ENCODE measurements at places on chromosomes 1 and 21.

- no peak for DNase-seq
Observed at GRCh38 chr21:41232013-41232412, 64.1 kb downstream of the BACE2 start.

GRCh38 chr1:66271904-66272254, 262.1 kb upstream of the SGIP1 start:
- DNase-seq, result no peak

DNA sequence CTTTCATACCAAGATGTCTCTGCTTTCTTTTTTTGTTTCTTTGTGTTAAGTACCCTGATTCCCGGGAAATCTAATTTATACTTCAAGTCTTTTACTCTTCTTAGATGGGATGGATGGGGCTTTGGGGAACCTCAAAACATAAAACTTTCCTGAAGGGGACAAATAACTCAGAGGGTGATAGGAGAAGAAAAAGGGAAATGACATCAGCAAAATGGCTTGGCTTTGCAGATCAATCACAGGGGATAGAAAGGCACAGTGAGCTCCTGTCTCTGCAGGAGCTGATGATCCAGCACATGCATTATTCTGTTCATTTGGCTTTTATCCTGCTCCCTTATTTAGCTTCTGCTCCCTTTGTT, 1.4 kb upstream of the CA14 start:
- no peak for DNase-seq

GRCh38 chr1:145777357-145778145, 46.3 kb downstream of the RNF115 start:
- DNase-seq, result no peak

- no peak for DNase-seq
Observed at GRCh38 chr1:88462488-88463261, 221.4 kb upstream of the PKN2 start.

DNA sequence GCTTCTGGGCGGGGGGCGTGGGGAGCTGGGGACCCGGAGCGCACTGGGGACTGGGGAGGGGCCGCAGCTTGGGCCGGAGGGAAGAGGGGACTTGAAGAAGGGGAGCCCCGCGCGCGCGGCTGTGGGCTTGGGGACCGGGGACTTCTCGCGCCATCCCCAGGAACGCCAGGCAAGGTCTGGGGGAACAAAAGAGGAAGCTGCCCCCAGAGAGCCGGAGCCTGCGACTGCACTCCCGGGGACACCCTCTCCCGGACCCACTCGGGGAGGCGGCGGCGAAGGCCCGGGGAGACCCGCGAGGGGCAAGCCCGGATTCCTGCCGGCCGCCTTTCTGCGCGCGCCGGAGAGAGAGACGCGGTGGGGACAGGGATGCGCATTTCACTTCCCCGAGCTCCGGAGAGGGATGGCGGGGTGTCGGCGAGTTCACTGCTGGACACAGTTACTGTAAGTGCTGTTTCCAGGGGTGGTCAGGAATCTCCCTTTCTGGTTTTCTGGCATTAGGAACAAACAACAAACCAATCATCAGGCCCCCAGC, 732 bp downstream of the ABCG1 start:
- DNase-seq, result no peak

DNA sequence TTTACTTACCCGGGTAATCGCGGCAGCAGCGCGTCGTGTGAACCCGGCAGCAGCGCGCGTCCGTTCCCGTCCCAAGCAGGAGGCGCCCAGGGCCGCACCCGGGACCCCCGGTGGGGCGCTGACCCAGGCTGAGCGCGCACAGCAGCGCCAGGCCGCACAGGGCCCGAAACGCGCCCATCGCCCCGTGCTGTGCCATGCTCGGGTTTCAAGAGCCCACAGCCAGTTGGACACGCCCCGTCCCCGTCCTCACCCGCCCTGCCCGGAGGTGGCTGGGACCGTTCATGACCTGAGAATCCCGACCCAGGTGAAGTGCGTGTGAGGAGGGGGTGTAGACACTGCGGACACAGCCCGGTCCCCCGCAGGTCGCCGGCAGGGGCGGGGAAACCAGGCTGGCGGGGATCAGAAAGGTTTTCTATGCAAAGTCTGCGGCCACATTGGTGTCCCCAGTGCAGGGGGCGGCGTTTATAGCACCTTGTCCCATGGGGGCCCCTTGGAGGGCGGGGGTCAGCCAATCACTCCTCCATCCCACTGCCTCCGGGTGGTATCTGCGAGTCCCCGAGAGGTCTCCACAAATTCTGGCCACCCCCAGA, at the start of gene TNFRSF18:
TSS of gene TNFRSF18 (minus strand) at position 217 of the 590 bp plus-strand sequence. CDS start at position 196, 21 bp downstream.
- peak; percentile 23 for DNase-seq

GRCh38 chr1:51898090-51898734, 19.7 kb upstream of the NRDC start:
- no peak for DNase-seq

DNA sequence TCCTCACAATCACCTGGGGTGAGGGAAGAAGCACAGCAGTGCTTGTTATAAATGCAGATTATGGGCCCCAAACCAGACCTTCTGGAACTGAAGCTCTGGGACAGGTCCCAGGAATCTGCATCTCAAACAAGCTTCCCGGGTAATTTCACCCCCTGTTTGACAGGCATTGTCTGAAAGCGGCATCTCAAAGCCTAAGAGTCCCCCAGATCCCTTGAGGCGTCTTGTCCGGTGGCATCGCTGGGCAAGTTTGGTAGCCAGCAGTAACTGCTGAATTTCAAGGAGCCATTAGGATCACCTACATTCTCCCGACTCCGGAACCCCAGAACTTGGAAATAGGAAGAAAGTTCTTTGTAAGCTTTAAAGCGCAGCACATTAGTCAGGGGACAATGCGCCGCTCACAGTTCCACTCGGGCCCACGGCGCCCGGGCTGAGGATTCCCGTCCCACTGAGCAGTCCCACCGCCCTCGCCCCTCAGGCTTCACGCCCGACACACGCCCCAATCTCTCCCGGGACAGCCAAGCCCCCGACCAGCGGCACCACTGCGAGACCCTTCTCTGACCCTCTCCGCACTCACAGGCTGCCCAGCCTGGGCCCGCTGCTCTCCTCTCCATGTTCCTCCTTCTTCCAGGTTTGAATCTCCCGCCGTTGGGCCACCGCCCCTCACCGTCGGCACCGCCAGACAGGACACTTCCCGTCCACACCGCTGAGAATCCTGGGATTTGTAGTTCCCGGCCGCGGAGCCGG, at the start of gene IQGAP3:
TSS of gene IQGAP3 (minus strand) at position 647 of the 744 bp plus-strand sequence. CDS start at position 611, 36 bp downstream.
- DNase-seq, result peak; percentile 56

Measured in HCT116 (cell line).